ENCODE measurements at places on chromosomes 5 and 9.

DNA sequence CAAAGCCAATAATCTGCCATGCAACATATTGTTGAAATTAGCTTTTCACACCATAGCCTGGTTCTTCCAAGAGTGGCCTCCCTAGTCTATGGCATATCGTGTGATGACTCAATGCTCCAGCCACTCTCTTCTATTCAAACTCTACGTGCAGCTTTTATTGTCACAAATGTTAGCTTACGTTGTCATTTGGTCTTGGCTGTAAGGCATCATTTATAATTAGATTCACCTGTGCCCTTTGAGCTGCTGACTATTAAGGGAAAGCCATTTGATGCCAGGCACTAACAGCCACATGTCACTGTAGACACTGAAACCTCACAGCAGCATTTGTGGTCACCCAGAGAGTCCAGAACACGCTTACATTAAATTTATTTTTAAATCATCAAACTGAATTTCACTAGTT is 66.8 kb downstream of the APBA1 start:
- no peak for DNase-seq

- no peak for DNase-seq
These were observed 20.8 kb downstream of the FXN start for GRCh38 chr9:69056191-69056815.

DNA sequence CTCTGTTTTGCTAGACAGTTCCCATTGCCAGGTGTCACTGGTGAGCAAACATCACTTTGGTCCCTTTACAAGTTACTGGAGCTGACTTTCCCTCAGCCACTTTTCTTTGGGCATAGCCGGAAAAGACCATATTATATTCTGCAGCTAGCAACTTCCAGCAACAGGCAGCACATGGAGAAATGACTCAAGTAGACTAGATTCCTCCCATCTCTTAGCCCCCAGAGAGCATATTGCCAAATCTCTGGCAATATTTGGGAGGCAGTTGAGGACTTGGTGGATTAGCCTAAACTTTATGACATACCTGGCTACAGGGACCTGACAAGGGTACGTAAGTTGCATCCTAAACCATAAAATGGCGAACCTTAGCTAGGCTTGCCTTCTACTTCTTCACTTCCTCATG is 204.7 kb upstream of the MPDZ start:
- DNase-seq = no peak

GRCh38 chr9:880725-881124 is 39.2 kb downstream of the DMRT1 start:
- no peak for DNase-seq

GRCh38 chr5:53895091-53895683 is 334.7 kb downstream of the NDUFS4 start:
- no peak for DNase-seq

- DNase-seq = no peak
These were observed 134.7 kb downstream of the DPYSL3 start for GRCh38 chr5:147375151-147375550.

DNA sequence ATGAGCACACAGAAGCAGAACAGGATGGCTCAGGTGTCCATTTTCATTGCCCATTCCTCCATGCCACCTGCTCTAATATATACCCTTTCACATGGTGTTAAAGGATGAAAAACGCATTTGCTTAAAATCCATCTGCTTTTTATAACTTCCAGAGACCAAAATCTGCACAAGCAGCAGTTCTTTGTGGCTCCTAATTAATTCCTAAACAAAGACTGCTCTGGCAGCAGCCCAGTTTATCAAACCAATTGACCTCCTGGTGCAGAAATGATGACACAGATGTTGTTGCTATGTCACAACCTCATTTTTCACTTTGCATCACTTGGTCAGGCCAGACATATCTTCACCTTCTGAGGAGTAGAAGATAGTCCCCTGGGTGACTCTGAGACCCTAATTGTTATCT is 141.2 kb downstream of the ASTN2 start:
- no peak for DNase-seq

GRCh38 chr5:138596105-138596881 is 21.1 kb upstream of the HSPA9 start:
- no peak for DNase-seq

DNA sequence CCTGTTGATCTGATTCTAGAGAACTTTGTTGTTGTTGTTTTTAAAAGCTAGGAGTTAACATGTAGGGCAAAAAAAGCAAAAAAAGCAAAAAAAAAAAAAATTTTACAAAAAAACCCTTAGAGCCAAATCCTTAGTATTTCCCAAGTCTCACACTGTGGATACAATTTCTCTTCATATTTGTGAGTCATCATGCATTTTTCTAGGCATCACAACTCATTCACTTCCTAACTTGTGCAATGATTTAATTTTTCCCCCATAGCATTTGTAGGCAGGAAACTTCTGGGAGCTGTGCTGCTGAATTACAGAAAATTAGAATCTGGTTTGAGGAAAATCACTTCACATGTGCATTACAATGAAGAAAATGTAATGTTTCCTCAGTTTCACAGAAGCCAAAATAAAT is 91.9 kb downstream of the MARCHF3 start:
- no peak for DNase-seq

- DNase-seq = no peak
These were observed 46.7 kb upstream of the CDKN2AIPNL start for GRCh38 chr5:134458234-134459009.

- no peak for DNase-seq
These were observed 51.1 kb upstream of the COL5A1 start for GRCh38 chr9:134590240-134591081.

DNA sequence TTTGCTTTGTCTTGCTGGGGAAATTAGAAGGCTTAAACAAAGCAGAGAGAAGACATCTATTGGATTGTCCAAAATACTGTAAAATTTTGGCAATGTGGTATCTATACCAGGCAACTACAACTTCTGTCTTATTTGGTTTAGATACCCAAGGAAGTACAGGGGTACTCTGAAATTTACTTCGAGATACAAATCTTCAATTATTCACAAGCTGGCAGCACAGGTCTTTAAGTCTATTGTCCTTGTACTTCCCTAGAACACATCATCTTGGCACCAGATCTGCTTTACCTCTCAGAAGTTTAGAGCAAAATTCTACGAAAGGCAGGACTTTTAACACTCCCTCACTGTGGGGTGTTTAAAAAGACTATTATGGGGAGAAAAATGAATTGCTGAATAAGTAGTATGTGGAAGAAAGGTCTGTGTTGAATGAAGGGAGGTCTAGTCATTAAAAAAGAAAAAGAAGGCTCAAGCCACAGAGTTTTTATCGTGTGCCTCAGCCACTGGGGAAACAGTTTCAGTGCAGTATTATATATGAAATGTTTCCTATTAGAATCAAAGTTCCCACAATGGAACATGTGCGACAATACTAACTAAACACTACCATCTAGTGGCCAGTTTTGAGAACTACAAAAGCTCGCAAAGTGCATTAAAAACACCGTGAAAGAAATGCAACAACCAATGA is 93.7 kb downstream of the PDE4D start:
- peak; percentile 10 for DNase-seq

- no peak for DNase-seq
These were observed 27.1 kb downstream of the MTMR12 start for GRCh38 chr5:32285510-32286138.

GRCh38 chr9:135139366-135139959 is 52.0 kb downstream of the OLFM1 start:
- no peak for DNase-seq

- no peak for DNase-seq
These were observed 58.5 kb downstream of the MACROH2A1 start for GRCh38 chr5:135340568-135340967.

DNA sequence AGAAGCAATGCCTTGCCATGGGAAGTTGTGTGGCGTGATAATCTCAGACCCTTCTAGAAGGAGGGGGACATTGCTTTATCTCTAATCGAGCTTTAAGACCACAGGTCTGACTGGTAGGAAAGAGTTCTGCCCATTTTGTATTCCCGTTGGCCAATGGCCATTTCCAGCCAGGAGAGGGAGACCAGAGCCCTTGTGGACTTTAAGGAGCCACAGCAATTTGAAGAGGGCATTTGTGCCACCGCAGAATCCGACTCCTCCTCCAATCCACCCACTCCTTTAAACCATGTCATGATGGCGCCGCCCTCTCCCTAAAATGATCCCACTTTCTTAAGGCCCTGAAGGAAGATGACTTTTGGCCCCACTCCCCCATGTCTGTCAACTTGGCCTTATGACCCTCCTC is 560.5 kb upstream of the ADAMTS16 start:
- no peak for DNase-seq

DNA sequence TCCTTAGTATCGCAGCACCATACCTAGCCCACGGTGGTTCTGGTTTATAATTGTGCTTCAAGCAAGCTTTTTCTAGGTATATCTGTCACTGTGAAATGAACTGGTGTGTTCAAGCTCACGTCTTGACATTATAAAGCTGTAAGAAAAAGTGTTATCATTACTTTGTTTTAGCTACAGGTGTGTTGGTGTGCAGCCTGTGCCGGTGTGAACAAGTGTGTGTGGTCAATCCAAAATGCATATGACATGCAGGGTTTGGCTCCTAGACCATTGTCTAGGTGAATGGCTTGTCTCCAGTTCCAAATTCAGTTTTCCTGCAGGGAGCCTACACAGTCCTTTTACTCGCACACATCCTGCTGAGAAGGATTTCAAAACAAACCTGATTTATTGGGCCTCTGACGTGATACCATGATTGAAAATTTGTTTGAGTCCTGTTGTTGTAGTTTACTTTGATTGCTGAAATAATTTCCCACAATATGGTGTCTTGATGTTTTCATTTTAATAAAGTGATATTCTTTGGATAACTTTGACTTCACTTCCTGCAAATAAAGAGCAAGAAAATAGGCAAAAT is 3.7 kb downstream of the LSM11 start:
- DNase-seq = no peak

DNA sequence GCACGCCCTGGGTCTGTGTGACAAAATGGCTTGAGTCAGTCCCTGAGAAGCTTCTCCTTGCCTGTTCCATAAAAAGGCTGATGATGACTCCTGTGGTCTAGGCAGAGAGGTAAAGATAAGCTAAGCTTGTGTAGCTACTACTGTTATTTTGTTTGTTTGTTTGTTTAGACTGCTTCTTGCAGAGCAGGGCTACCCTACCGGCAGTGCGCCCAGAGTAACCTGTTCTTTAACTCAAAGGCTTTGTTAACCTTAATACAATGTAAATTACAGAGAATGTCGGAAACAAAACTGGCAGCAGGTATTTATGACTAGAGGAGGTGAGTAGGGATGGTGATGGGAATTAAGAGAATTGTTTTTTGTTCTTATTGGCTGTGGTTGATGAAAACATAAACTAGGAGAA is 87.6 kb downstream of the F2RL2 start:
- DNase-seq = no peak

- DNase-seq = peak; percentile 10
These were observed 507.8 kb downstream of the MAT2B start for GRCh38 chr5:164013077-164013670.

DNA sequence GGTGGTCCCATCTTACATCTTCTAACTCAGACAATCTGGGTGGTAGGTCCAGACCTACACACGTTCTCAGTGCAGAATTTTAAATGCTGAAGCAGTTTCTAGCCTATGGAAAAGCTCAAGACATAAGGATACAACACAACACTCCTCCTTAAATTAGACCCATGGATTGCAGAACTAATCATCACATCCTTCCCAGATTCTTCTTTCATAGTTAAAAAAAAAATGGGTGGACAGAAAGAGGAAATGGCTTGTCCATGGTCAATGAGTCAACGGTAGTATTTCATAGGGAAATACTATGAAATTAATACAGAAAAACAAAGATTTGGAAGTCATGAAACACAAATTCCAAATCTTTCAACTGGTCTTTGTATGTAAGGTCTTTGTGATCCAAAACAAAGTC is 106.9 kb downstream of the PAPPA start:
- DNase-seq = no peak

DNA sequence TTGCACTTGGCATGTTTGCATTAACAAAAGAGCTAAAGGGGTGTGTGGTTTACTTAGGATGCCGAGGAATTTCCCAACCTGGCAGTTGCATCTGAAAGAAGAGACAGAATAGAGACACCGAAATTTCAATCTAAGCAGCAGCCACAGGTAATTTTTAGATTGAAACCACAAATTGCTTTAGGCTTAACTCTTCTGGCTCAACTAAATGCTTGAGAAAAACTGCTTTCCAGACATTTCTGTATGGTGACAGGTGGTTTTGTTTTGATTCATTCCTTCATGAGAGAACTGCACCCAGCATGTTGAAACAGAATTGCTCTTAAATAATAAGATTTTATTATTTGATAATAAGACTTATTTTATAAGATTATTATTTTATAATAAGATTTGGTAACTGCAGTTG is 21.5 kb downstream of the SECISBP2 start:
- no peak for DNase-seq

GRCh38 chr5:140342287-140342686 is 4.1 kb downstream of the HBEGF start:
- DNase-seq = no peak

DNA sequence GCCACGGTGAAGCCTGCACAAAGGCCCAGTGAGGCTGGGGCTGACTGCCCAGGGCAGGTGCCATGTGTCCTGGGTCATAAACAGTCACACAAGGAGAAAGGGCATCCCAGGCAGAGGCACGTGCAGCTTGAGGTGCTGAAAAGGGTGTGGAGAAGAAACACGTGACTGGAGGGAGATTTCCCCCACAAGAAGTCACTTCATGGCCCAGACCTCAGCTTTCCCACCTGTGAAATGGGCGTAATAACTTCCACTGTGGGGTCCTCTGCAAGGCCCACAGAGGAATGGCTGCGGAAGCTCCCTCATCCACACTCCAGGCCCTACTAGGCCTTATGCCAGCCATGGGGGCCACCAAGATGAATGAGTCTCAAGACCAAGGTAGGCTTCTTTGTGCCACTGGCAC is 20.1 kb upstream of the CPLX2 start:
- DNase-seq = no peak

GRCh38 chr5:72681781-72682180 is 134.7 kb upstream of the TNPO1 start:
- DNase-seq = no peak

DNA sequence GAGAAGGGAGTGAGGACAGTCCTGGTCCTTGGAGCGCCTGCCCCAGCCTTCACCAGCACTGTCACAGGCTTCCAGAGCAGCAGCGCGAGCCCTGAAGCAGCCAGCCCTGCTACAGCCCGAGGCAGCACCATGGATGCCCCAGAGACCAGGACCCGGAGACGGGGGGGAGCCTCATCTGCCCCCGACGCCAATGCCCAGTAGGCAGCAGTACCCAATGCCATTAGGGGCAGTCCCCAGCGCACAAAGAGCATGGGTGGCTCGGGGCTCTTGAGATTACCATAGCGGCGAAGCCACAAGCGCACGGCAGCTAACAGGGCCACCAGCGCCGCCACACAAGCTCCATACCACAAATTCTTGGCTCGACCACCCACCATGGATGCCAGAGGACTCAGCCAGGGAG is 4.9 kb downstream of the PIGO start:
- DNase-seq = no peak

- no peak for DNase-seq
These were observed 245.4 kb downstream of the PCSK5 start for GRCh38 chr9:76135902-76136301.

DNA sequence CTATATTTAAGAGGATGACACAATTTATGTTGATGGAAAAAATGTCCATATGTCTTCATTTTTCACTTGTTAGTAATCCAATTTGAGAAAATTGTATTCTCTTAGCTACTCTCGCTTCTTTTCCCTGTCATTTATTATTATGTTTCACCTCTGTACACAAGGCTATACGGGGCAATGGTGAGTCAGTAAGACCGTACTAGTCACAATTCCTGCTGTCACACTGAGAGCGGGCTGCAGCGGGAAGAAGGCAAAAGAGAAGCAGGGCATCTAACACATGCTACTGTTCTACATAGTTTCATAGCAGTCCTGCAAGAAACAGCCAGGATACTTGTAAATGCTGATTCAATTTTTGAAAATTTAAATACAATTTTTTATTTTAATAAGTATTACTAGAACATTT is 23.3 kb upstream of the PRDM9 start:
- DNase-seq = no peak

Data from NCI-H524 treated with DMSO at 0.1 percent for 48 hours (cell line).